Vagina (tissue), 2 donors: ENCODE measurements at places on chromosomes 5 and 9. TPM values are rescaled to one million over a fixed set of nuclear protein-coding genes. Genes with fewer than 3 reads are reported as not detected.

IFNK gene
- total RNA-seq, result not detected

LMX1B gene
- not detected for total RNA-seq

CD14 gene
- total RNA-seq, result 48.4 TPM

SCGB3A1 gene
- not detected for total RNA-seq

CETN3 gene
- 11.0 TPM for total RNA-seq

GRCh38 chr9:21294904-21295538, 10.1 kb downstream of the IFNA5 start:
- DNase-seq, result no peak

GRCh38 chr5:147234825-147235635, at the start of gene STK32A:
TSS of gene STK32A (plus strand) at chr5:147235026. CDS start at chr5:147239635, 4,609 bp downstream.
- no peak for DNase-seq

DNA sequence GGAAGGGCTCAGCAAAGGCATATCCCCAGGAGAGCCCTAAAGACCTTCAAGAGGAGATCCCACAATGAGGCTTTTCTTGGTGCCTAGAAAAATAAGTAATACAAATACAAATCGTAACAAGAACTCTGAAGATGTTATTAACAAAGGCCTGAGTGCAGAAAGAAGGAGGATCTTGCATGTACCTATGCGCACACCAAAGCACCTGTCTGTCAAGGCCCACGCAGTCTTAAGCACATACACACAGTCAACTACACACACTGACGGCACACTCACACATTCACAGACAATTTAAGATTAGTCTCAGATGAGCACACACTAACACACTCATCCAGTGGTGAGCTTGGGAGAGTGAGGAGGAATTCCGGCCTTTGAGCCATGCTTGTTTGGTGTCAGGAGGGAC, 38.5 kb downstream of the JADE2 start:
- DNase-seq, result no peak

DNA sequence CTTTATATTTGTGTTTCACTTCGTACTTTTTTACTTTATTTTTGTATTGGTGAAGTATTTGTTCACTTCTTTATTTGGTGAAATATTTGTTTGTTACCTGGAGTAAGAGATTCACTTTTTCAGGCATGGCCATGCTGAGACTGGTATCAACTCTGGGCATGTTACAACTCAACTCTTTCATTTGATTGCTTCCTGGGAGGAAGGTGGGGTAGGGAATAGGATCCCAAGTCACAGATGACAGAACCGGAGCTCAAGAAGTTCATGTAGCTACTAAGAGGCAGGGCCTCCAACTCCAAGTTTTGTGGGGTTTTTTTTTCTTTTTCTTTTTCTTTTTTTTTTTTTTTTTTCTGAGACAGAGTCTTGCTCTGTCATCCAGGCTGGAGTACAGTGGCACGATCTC, 6.1 kb upstream of the ADGRD2 start:
- no peak for DNase-seq

DNA sequence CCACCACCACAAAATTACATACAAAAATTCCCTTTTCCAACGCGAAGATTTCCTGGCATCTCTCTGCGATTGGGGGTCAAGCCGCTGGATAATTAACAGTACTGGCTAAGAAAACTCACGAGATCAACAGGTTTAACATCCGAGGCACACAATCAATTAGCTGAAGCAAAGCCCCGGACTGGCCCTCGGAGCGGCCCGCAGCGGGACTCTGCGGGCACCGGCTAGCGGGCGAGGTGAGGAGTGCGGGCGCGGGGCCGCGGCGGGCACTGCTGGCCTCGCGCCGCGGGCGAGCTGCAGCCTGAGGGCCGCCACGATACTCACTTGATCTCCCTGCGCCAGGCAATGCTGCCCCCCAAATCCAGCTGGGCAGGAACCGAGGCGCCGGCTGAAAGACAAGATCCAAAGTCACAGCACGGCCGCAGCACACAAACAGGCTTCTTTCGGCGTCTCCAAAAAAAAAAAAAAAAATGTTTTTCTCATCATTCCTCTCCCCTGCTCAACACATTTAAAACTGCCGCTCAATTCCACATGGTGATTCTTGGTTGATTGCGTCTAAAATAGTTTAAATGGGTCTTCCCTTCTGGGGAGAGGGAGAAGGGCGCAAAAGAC, 210.2 kb downstream of the MEF2C start:
- DNase-seq, result no peak

DNA sequence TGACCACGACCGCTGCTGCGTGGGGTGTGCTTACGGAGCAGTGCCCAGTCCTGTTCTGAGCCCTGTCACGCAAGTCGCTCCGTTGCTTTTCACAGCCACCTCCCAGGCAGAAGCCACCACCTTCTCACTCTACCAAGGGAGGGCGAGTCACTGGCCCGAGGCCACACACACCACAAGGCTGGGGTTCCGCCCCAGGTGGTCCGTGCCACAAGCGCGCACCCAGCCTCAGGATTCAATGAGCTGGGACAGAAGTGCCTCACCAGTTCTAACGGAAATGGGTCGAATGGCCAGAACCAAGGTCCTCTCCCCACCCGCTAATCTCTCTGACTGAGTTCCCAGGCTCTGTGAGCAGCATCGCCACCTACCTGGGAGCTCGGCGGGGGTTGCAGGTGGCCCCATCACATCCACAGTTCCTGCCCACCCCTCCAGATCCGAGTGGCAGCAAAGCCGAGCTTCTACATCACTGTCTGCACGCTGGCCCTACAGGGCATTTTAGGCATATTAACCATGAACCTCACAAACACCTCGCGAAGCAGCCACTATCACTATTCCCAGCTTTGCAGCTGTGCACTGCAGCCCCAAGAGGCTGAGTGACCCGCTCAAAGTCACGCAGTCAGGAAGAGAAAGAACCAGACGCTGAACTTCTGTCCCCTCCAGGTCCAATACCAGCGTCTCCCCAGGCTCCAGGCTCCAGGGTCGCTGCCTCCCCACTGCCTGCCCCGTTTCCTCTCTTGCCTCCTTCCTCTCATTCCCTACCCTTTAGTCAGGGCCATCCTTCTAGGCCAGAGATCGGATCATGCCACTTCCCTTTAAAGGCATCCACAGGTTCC, 92.1 kb upstream of the PHYKPL start:
- DNase-seq, result no peak

- no peak for DNase-seq
Measured at GRCh38 chr5:151682751-151683331, 3.9 kb downstream of the SPARC start.

- no peak for DNase-seq
Measured at GRCh38 chr9:2824564-2824963, 19.3 kb downstream of the PUM3 start.

- no peak for DNase-seq
Measured at GRCh38 chr9:21709464-21710058, 92.9 kb upstream of the MTAP start.

GRCh38 chr5:74239261-74239660, 401.3 kb downstream of the ENC1 start:
- DNase-seq, result no peak

- no peak for DNase-seq
Measured at GRCh38 chr5:52468976-52469375, 318.7 kb upstream of the ITGA1 start.

- DNase-seq, result no peak
Measured at GRCh38 chr5:169716287-169716686, 79.2 kb downstream of the DOCK2 start.

GRCh38 chr5:98519571-98519970, 253.9 kb upstream of the RGMB start:
- DNase-seq, result no peak

GRCh38 chr5:34756781-34757624, 82.0 kb upstream of the TTC23L start:
- no peak for DNase-seq

DNA sequence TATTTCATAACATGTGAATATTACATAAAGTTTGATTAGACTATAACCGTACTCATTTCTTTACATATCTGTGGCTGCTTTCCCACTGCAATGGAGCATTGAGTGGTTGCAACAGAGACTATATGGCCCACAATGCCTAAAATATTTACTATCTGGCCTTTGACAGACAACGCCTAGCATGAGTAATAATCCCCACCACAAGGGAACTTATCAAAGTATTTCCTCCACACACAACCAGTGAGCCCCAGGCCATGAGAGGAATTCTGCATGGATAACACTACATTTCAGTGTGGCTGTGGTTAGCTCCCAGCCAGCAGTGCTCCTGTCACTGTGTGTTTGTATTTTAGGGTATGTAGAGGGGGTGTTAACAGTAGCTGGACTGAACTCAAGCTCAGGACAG, 54.8 kb downstream of the FAM81B start:
- no peak for DNase-seq

DNA sequence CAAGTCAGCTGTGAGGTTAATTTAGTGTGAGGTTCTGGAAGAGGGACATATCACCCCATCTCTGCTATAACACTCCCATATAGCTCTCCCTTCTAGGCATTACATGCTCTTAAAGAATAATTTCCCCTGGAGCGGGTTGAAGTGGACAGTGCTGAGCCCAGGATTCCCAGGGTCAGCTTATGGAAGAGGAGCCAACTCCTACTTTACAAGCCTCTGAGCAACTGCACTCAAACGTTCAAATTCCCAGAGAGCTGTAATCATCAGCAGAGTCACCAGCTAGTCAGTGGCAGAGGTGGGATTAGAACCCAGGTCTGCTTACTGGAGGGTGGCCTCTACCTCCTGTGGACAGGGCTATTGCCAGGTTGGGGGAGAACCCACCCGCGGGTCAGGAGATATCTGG, 1.4 kb downstream of the NEURL1B start:
- DNase-seq, result no peak

DNA sequence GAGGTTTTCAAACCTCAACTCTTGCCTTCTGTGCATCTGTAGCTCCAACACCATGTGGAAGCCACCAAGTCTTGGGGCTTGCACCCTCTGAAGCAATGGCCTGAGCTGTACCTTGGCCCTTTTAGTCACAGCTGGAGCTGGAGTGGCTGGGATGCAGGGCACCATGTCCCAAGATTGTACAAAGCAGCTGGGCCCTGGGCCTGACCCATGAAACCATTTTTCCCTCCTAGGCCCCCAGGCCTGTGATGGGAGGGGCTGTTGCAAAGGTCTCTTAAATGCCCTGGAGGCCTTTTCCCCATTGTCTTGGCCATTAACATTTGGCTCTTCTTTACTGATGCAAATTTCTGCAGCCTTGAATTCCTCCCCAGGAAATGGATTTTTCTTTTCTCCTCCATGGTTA, 11.8 kb upstream of the ENTREP1 start:
- no peak for DNase-seq
